ENCODE measurements at places on chromosomes 2 and 18.

- peak; percentile 0 for DNase-seq
Observed at GRCh38 chr2:100416397-100416934, 1.0 kb downstream of the CHST10 start.

GRCh38 chr2:11945139-11946126, 199.0 kb downstream of the LPIN1 start:
- DNase-seq = no peak

GRCh38 chr2:27572439-27572838, 10.4 kb upstream of the ZNF512 start:
- DNase-seq = no peak

- DNase-seq = no peak
Observed at GRCh38 chr2:68172990-68173700, 15.5 kb downstream of the PNO1 start.

Measured in astrocyte (in vitro differentiated cells and primary cell).